ENCODE measurements at places on chromosomes 4 and X.

DNA sequence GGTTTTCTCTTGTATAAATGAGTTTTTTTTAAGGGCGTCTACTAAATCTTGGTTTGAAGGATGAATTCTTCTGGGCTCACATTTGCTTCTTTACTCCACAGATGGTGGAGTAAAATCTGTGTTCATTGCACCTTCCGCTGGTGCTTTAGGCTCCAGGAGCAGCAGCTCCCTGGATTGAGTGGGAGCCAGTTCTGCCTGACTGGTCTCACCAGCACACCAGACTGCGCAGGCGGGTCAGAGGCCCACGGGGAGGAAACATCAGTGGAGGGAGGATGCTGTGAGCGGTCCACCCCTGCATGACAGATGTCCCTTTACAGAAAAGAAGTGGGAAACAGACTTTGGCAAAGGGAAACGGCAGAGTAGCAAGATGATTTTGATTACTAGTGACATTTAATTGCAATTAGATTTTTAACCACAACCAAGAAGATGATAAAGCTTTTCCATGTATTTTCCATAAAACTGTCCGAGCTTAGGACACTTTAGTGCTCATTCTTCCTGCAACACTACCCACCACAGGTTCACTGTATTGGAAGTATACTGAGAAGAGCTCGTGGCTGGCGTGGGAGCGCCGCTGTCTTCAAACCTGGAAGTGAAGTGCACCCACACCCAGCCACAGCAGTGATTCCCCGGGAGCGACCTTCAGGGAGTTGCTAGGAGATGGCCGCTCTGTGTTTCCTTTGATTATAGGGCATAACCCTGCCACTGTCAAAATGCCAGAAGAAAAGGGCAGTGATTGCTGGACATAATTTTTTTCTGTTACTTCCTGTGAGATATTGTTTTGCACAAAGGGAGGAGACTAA, 95.2 kb downstream of the SORBS2 start:
- no peak for DNase-seq

GRCh38 chr4:17189401-17189720, 290.9 kb upstream of the LDB2 start:
- DNase-seq: no peak

GRCh38 chr4:5385741-5386311, 322.5 kb downstream of the EVC2 start:
- peak; percentile 84 for DNase-seq

DNA sequence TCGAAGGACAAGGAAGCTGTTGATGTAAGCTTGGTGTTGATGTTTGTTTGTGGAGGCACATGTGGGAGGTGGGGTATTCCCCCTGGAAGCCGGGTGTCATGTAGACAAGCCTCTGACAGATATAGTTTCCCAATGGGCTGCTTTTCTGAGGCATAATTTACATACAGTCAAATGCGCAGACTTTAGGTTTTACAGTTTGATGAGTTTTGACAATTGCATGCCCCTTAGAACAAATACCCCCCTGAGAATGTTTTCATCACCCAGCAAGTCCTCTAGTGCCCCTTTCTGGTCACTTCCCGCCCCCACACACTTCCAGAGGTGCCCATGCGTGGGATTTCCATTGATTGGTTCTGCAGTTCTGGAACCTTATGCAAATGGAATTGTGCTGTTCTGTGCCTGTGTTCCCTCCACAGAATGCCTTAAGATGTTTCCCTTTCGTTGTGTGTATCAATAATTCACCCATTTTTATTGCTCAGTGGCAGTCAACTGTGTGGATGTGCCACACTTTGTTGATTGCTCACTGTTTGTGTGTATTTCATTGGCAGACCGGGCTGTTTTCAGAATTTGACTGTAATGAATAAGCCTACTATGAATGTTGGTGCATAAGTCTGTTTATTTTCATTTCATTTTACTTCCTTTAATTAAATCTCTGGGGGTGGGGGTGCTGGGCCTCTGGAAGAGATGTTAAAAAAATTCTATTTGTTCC, 8.5 kb downstream of the EVC start:
- no peak for DNase-seq

DNA sequence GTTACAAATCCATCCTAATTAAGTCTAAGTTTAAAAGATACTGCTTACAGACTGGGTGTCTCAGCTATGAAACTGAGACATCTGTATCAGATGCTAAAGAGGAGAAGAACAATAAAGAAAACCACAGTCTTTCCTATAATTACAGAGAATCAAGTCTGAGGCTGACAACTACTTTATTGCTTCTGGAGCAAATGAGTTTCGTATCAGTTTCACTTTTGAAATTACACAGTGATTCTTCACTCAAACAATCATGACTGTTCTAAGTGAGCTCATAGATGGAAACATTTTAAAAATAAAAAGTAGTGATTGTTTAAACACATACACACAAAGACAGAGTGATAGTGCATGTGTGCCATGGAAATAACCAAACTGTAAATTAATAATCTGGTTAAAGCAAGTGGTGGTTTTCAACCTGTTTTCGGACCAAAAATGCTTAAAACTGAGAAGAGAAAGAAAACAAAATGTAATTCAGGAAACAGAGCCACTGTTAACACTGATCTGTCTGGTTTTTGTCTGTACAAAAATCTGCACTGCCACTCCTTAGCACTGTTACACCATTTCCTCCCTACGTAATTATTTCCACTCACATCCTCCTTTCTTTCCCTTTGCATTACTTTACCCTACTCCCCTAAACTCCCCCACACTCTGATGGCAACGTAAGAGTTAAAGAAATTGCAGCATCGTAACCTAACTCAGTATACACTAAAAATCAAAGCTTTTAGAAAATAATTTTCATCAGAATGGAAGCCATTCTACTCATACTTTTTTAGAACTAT, 12.5 kb downstream of the RFC1 start:
- DNase-seq: no peak

DNA sequence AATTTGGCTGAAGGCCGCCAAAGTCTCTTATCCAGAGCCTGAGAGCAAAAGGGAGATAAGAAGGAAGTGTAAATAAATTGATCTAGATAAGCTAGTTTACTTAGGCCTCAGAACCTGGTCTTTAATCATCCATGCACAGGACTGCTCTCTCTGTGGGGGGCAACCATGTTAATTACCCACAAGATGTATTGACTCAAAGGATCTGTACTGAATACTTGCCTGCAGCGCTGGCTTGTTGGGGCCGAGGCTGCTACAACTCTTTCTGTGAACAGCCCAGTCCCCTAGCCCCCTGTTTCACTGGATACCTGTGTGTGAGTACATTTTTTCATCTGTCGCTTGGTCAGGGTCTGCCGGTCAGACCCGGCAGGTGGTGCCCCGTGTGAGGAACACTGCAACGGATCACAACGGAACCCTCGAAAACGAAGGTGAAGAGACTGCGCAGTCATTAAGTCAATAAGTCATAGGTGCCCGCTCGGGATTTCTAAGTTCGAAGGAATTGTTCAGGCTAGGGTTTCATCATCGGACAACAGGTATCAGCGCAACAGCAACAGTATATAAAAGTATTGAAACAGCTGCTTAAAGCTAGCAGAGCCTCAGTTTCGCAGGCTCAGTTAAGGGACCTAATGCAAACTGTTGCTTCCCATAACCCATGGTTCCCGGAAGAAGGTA, 8.3 kb downstream of the MAGEA11 start:
- no peak for DNase-seq

DNA sequence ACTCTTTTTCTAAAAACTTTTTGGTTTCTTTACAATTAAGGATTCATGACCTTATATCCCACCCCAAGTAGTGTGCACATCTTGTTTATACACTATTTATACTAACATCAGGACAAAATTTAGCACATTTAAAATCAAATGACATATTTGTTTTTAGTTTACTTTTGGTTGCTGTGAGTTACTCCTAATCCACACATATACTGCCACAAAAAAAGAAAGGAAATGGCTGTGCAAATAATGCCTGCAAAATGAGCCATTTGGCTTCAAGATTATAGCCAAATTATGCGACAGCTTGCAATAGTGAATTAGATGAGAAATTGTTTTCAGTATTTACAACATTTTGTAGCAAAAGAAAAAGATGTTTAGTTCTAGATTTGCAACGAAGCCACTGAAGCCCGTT, 10.4 kb upstream of the ARHGEF38 start:
- DNase-seq: no peak

DNA sequence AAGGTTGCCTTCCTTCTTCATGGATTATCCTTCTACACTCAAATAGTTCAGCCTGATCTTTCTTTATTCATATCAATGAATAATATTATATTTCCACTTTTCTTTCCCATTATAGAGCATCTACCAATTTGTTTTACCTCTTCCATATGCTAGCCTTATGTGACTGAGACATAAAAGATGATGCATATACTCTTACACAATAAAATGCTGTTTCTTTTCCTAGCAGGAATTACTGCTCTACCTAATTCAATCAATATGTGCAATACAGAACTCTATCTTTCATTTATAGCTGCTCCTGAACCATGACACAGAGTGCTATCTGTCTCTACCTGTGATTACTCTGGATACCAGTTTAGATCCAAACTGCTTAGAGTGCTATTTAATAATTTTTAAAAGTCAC, 2334.0 kb downstream of the PCDH7 start:
- DNase-seq: no peak

GRCh38 chrX:115957862-115958490, 212.6 kb upstream of the AGTR2 start:
- no peak for DNase-seq

DNA sequence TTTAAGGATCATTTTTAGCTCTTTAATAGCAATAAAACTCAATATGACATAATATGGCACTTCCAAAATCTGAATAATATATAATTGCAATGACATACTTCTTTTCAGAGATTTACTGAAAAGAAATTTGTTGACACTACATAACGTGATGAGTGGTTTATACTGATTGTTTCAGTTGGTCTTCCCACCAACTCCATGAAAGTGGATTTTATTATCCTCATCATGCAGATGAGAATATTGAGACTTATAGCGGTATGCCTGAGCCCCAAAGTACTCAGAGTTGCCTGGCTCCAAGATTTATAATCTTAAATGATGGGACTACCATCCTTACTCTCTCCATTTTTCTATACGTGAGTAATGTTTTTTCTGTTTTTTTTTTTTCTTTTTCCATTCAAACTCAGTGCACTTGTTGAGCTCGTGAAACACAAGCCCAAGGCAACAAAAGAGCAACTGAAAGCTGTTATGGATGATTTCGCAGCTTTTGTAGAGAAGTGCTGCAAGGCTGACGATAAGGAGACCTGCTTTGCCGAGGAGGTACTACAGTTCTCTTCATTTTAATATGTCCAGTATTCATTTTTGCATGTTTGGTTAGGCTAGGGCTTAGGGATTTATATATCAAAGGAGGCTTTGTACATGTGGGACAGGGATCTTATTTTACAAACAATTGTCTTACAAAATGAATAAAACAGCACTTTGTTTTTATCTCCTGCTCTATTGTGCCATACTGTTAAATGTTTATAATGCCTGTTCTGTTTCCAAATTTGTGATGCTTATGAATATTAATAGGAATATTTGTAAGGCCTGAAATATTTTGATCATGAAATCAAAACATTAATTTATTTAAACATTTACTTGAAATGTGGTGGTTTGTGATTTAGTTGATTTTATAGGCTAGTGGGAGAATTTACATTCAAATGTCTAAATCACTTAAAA, 15.3 kb downstream of the ALB start:
- DNase-seq: no peak

DNA sequence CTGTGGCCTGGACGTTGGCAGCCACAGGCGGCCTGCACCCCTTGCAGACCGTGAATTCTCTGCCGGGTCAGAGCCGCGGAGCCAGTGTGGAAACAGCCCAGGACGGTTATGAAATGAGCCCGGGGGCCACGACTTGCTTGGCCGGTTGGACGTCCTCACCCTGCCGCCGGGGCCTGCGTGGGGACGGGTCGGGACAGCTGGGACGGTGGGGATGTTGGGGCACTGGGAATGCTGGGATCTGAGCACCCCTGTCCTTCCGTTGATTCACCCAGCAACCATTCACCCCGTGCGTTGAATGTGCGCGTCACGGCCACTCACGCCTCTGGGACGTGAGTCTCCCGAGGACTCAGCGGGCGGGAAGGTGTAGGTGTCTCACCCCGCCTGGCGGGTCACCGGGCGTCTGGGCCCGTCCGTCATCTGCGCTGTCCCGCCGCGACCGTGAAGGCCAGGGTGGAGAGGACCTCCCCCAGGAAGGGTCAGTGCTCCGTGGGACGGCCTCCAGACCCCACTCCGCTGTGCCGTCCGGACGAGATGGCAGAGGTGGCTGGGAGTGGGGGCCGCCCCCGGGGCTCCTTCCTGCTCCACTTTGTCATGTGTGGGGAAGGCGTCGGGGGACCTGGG, 4.5 kb upstream of the PLCXD1 start:
- no peak for DNase-seq

GRCh38 chr4:177267911-177268310, 41.8 kb upstream of the NEIL3 start:
- no peak for DNase-seq

DNA sequence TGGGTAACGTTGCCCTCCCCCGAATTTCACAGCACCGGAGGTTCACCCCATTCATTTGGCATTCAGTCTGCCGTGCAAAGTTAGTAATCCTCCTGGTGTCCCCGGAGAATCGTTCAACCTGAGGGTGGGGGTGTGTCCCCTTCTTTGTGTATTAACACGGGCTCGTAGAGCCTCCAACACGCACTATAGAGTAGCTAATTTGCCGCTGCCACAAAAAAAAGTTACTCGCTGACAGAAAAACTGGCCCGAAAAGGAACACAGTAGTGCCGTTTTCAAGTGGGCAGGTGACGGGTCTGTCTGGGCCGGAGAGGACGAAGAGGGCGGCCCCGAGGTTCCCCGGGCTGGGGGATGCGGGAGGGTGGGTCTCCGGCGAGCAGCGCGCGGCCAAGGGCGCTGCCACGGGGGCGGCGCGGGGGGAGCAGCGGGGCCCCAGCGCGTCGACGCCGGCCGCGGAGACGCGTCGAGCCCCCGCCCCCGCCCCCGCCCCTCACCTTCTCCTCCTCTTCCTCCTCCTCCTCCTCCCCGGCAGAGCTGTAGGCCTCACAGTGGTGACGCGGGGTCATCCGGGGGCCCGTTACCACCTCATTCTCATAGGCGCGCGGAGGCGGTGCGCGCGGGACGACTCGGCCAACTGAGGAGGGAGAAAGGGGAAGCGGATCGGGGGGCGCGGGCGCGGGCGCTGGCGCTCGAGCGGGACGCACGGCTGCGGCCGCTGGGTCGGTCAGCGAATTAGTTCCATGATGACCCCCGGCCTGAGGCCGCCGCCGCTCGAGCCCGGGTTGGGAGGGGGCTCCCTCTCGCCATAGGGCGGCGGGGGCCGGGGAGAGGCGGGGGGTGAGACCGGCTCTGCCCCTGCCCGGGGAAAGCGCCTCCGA, 571 bp downstream of the CCNI start:
- DNase-seq: peak; percentile 80

DNA sequence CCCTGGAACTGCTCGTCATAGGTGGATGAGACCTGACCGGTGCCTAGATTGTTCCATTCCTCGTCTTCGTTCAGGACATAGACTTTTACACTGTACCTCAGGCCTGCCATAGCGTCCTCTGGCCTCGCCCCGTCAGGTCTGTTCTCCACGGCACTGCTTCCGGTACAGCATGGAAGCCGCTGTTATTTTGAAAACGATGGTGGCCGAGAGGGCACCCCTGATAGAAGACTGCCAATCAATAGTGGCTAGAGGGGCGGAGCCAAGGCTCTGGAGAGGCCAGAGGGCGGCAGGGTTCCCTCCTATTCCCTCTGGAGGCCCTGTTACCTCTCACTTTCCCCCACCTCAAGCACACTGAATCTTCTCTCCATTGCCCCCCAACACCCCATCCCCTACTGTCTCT, at the start of gene PPP4R3C:
PPP4R3C (minus strand) TSS at position 155 of the 400 bp plus-strand sequence; CDS start at position 110, 45 bp downstream.
- DNase-seq: no peak
